CD4-positive, alpha-beta memory T cell (primary cell): ENCODE measurements at places on chromosomes 3 and 15. TPM values are rescaled to one million over a fixed set of nuclear protein-coding genes. Genes with fewer than 3 reads are reported as not detected.

The PHLDB2 gene
- 7.9 TPM for total RNA-seq

The CYP1A1 gene
- 0.11 TPM for total RNA-seq

DNA sequence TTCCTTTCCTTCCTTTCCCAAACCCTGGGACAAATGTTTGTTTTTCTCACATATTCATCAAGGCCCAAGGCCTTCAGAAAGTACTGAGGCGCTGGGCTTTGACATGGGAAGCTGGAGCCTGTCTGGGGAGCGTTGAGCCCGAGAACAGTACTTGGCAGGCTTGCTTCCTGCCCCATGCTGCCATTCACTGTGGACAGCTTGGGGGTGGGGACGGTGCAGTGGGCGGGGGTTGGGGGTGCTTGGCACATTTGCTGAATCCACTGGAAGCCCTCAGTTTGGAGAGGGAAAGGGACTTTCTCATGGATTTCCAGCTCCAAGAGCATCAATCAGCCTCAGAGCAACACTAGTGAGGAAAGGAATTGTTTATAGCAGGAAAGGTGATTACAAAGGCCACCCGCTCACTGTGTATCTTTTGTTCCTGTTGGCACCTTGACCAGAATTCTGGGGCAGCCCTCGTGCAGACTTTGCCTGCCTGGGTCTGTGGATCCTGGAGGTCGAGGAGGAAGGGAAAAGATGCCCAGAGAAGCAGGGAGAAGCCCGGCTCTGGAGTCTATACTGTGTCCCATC is 199.8 kb upstream of the RGMA start:
- DNase-seq = no peak

- no peak for DNase-seq
Measured at GRCh38 chr15:66907826-66908743, 157.3 kb upstream of the SMAD3 start.

GRCh38 chr3:89332386-89332785 is 225.0 kb downstream of the EPHA3 start:
- DNase-seq = no peak

DNA sequence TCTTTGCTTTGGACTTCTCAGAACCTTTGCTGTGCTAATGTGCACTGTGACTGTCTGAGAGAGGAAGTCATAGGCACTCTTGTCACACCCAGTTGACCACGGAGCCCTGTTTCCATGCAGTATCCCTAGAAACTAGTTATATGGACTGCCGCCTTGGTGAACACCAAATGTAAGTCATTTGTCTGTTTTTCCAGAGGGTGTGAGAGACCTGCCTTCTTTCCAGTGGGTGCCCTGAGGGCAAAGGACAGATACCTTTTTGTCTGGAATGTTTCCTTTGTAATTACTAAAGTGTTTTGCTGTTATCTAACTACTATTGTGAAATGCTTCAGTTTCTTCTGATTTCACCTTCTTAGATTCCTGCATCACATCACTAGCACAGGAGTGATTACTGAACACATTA is 91.8 kb downstream of the LARS2 start:
- no peak for DNase-seq
